Activated T-helper 2 cell treated with anti-CD3 and anti-CD28 coated beads, Interferon-gamma antibody, Interleukin-2, Interleukin-4, amounts not matched to agents 10 μg/mL and 5 μg/mL and 100 μg/mL, durations not matched to agents 14 hours and 24 hours and 36 hours (primary cell): ENCODE measurements at places on chromosomes 7 and 10. TPM values are rescaled to one million over a fixed set of nuclear protein-coding genes. Genes with fewer than 3 reads are reported as not detected.

KIF11 gene
- 41.4 and 44.9 TPM in 2 replicates for total RNA-seq

PKD1L1 gene
- total RNA-seq: 0.11 and 1.1 TPM in 2 replicates

METTL27 gene
- total RNA-seq: 0.90 and 0.94 TPM in 2 replicates

TET1 gene
- total RNA-seq: 1.5 and 1.6 TPM in 2 replicates

NKX2-3 gene
- total RNA-seq: not detected in 2 replicates

FOXP2 gene
- total RNA-seq: 0.05 and 0.14 TPM in 2 replicates

TBX20 gene
- total RNA-seq: 0.11 and 0.39 TPM in 2 replicates
